RWPE1 (cell line): ENCODE measurements at places on chromosomes 7 and 10.

- no peak for DNase-seq
These were observed 734 bp downstream of the ABCB4 start for GRCh38 chr7:87474533-87475358.

- DNase-seq, result no peak
These were observed 2.0 kb downstream of the MTPN start for GRCh38 chr7:135975166-135975565.

- no peak for DNase-seq
These were observed 135.6 kb downstream of the ATE1 start for GRCh38 chr10:121792198-121792597.

GRCh38 chr7:131071786-131072504, 255.7 kb upstream of the MKLN1 start:
- no peak for DNase-seq

DNA sequence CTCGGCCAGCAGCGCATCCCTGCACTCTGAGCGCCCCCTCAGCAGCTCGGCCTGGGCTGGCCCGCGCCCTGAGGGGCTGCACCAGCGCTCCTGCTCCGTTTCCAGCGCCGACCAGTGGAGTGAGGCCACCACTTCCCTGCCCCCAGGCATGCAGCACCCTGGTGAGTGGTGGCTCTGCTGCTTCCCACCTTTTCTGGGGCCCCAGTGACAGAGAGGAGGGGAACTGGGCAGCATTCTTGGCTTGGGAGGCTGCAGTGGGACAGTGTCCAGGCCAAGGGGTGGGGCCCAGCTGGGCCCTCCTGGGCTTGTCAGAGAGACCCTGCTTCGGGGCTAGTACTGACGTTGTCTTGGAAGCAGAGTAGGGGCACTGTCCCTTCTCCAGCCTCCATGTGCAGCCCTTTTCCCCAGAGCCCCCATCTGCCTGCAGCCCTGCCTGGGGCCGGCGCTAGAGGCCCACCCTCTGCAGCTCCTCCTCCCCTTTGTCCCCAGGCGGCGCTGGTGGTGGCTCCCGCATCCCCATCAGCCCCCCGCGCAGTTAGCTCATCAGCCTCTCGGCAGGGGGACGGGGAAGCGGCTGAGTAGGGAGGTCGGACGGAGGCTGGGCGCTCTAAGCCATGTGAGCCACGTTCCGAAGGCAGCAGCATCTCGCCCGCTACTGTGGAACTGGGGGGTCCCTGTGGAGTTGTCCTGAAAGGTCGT, 29.2 kb downstream of the GBX1 start:
- DNase-seq, result no peak

DNA sequence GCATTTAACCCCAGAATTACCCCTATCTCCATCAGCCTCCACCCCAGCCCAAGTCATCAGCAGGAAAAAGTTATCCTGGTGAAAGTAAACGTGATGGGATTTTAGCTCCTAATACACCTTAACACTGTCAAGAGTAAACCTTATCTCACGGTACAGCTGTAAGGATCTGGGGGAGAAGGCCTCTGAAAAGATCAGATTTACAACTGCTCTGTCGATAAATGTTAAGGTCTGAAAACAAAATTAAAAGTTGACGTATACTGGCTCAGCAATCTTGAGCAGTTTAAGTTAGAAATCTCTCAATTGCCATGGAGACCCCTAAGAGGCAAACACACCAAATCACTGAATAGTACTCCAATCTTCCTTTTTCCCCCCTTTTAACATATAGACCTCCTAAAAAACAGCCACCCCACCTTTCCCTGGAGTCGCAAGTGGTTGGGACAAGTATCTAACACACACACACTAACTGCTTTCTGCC, 6.1 kb downstream of the SKAP2 start:
- no peak for DNase-seq

DNA sequence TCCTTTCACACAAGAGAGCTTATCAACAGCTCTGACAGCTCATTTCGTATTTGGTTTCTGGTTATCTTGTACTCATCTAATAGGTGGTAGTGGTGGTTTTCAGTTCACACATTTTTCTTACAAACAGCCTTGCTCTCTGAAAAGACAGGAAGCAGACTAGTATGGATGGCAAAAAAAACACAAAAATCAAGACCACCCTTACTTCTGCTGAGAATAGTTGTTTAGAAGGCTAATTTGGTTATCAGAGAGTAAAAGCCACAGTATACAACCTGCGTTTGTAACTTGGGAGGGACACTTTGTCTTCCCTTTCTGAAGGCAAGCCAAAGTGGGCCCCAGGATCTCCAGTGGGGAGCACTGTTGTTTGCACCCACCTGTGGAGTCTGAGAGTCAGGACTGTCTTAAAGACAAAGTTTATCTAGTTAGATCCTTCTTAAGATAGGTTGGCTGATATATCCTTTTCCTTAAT, 68.0 kb downstream of the PIP4K2A start:
- no peak for DNase-seq

GRCh38 chr10:72794260-72794659, 99.3 kb upstream of the OIT3 start:
- DNase-seq, result no peak

DNA sequence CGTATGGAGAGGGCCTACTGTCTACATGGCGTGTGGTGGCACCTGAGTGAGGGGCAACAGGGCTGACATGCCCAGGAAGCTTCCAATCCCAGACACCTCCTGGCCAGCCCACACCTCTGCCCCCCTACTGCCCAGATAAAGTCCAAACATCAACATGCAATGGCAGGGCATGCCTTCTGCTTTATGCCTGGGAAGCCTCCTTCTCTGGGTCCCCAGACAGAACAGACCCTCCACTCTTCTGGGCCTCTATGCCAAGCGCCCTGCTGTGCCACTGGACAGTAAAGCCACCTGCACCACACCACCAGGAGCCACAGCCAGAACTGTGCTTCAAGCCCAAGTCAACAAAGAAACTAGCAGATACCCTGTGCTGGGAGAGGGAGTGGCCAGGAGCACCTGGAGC, 12.5 kb downstream of the TMEM72 start:
- DNase-seq, result no peak

GRCh38 chr7:47691988-47692387, 110.1 kb upstream of the TNS3 start:
- no peak for DNase-seq

GRCh38 chr10:82221601-82222149, 346.7 kb downstream of the NRG3 start:
- DNase-seq, result no peak
